ENCODE measurements at places on chromosomes 13 and 19.

DNA sequence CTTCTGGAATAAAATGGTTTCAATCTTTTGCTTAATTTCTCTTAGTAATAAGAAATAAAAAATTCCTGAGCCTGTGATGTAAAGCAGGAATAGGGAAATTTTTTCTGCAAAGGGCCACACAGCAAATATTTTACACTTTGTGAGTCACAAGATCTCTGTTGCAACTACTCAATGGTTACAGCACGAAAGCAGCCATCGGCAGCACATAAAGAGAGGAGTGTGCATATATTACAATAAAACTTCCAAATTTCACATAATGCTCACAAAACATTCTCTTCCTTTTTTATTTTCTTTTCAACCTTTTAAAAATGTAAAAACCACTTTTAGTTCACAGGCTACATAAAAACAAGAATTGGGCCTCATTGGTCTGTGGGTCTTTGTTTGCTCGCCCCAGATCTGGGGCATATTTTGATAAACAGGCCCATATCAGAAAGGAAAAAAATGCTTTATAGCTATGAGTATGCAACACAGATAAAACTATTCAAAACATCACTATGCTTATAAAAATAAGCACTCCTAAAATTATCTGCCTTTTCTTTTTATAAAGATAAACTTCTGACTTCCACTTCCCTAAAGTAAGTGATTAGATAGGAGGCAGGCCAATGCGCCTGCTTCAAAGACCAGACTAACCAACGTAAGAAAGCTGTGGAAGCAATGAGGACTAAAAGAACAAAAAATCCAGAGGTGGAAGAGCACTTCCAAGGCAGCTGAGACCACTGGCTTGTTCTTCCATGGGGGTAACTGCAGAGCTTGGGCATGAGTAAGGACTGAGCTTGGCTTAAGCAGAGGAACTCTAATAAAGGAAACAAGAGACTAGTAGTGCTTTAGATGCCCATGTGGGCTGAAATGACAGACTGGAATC, 26.5 kb downstream of the MYCBP2 start:
- DNase-seq = peak; percentile 50

DNA sequence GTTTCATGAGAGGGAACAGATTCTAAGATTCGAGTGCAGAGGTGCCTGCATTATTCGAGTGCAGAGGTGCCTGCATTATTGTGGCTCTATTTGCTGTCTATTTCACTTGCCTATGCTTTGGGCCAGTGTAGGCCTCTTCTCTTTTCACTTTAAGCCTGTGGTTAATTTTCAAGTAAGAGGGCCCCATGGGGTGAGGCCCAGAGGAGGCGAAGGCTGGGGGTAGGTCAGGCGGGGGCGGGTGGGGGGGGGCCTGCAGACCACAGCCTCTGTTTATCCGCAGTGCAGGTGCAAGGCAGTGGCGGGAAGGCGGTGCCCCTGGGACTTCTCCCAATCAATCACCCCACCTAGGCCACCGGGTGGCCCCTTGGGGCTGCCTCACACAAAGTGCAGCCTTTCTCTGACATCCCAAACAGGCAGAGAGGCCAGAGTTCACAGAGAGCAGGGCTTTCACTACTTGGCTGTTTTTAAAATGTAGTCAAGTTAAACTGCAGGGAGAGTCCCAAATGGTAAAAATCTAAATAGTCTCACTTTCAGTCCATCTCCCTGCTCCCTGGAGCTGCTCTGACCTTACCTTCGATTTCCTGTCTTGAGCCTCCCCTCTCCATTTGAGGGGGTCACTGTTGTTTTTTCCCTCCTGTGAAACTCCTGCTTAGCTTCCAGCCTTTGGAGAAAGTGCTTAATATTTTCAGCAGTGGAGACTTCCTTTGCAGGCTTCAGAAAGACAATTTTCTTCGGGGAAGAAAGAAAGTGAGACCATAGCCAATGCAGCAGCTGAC, 249.0 kb downstream of the DLEU7 start:
- no peak for DNase-seq

DNA sequence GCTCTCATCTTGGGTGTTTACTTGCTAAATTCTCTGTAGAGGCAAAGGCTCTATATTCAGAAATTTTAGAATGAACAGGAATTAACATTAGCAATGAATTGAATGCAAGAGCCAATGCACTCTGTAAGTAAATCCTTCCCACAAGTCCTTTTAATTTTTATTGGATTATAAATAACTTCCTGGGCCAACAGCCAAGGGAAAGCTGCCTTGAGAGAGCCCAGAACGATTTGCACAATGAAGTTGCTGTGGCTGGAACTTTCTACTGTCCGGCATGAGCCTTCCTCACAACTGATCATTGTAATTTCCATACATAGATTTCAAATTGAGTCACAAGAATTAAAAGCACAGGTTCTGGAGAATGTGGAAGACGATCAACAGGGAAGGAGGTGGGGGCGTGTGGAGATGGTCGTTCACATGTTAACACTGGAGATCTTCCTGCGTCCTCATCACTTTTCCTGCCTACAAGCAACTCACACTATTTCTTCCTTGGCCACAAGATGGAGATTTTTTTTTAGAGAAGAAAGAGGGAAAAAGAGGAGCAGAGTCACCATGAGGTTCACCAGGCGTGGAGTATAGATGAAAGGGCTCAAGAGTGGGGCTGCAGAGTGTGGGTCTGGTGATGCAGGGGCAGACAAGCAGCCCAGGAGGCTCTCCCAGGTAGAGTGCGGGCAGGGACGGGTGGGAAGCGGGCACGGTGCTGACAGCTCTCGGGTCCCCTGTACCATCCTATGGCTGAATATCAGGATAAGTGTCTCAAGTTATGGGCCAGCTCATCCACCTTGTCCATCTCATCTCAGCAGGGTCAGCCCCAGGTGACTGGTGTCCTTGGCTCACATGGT, 110.7 kb downstream of the SOX1 start:
- no peak for DNase-seq

DNA sequence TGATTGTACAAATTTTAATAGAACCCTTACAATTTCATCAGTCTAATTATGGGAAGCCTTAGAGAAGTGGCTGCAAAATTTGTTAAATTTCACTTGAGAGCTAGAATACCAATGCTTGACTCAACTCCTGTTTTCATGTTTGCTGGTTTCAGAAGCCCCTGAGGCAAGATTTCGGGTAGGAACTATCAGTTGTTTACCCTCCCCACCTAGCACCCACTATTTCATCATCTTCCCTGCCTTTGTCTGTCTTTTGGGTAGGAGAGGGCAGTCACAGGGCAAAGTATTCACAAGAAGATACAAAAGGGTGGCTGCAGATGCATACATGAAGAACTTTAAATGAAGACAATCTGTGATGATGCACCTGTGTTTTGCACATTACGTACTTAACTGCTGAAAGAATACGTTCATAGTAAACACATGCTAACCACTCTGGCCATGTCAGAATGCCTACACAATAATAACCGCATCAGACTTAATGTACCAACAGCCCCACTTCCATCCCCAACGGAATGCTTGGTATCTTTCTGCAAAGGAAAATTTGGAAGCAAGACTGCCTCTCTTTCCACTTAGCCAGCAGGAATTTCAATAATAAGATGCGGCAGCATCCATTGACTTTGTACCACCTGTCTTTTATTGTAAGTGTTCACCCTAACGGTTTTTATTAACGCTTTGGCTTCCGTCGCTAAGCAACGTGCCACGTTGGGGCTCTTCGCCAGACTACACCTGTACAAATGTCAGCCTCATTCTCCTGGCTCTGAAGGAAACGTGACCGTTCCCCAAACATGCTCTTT, 30.4 kb downstream of the TPT1 start:
- no peak for DNase-seq

GRCh38 chr19:35055715-35056179, 14.2 kb downstream of the HPN start:
- DNase-seq = no peak

DNA sequence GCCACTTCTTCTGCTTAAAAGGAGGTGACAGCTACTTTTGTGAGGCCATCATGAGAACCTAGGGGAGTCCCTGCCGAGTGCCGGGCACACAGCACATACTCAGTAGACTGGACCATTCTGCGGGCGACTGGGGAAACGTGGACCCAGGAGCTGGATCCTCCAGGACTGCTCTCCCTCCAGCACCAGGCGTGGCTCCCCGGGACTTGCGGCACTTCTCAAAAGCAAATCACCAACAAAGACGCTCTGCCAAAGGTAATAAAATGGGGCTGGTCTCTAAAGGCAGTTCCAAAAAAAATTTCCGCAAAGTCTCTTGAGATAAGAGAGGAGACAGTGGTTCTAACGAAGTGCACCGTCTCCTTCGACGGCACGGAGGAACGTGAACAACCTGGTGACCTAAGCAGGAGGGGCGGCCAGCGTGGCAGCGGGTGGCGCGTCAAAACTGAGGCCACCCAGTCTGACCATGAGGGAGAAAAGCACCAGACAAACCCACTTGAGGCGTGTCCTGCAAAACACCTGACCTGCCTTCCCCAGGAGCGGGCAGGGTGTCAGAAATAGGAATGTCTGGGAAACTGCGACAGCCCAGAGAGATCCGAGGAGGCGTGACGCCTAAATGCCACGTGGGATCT, 1.4 kb upstream of the TMPRSS9 start:
- DNase-seq = no peak

DNA sequence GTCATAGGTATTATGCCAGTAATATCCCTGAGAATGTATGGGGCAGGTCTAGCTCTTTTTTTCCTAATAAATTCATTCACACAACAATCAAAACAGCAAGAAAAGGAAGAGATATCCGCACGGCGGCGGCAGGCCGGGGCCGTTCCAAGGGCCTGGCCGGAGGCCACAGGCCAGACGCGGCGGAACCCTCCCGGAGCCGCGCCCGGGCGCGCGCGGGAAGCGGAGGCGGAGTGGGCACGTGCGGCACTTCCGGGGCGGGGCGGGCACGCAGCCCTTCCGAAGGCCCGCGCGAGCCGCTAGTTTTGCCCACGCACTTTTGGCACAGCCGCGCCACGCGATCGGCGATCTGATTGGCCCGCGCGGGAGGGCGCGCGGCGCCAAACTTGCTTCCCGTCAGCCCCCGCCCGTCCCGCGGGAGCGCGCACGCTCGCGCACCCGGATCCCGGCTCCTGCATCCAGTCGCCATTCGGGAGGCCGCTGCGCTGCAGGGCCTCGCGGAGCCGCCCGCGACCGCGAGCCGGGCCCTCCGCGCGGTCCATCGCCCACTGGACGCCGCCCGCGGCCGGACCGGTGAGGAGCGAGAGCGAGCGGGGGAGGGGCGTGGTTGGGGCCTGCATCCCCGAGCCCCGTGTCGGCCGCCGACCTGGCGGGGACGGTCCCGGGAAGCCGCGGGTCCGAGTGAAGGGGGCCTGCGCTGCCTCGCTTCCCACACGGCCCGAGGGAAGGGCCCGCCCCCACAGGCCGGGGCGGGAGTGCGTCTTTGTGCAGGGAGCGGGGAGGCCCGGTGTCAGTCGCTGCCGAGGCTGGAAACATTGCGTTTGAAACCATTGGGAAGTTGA, at the start of gene CHAMP1:
Gene CHAMP1 (plus strand): TSS at position 430 of the 839 bp plus-strand sequence. CDS start 9,340 bp downstream, outside the sequence.
- peak; percentile 91 for DNase-seq
